Fibroblast of gingiva (primary cell): ENCODE measurements at places on chromosomes 6 and 20.

GRCh38 chr20:32762754-32763201 lies 593 bp downstream of the DNMT3B start:
- DNase-seq = no peak

- DNase-seq = no peak
Measured at GRCh38 chr6:80640176-80640575, 533.7 kb downstream of the BCKDHB start.

GRCh38 chr6:134766497-134766896 lies 183.4 kb downstream of the ALDH8A1 start:
- DNase-seq = no peak

GRCh38 chr6:167455371-167455770 lies 130.5 kb downstream of the TTLL2 start:
- no peak for DNase-seq

DNA sequence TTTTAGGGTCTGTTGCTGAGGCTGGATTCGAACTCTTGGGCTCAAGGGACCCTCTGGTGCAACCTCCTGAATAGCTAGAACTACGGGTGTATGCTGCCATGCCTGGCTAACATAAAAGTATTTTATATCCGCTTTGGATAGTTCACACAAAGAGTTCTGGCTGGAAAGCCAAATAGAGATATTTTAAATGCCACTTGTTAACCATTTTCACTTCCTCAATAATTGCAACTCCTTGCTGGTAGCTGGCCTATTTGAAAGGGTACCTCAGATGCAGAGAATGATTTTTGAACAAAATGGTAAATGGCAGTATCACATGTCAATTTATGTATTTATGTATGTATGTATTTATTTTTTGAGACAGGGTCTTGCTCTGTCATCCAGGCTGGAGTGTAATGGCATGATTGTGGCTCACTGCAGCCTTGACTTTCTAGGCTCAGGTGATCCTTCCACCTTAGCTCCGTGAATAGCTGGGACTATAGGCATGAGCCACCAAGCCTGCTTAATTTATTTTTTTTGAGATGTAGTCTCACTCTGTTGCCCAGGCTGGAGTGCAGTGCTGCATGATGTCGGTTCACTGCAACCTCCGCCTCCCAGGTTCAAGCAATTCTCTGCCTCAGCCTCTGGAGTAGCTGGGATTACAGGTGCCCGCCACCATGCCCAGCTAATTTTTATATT lies 12.9 kb upstream of the JARID2 start:
- DNase-seq = no peak

DNA sequence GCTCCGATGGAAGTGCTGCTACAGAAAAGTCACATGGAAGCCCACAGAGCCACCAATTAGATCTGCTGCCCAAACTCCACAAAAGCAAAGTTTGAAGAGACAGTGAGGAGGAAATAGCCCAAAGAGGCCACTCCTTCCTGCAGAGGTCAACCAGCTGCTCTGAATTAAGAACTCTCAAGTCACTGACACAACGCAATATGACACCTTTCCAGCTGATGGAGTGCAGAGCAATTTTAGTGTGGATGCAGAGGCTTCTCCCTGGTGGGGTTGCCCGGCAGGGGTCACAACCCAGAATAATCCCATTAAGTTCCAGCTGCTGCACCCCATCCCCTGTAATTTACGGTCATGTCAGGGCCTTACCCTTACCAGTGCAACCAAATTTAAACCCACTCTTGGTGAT lies 361.9 kb upstream of the JARID2 start:
- DNase-seq = peak; percentile 69

- DNase-seq = no peak
Measured at GRCh38 chr6:37738216-37738615, 40.5 kb upstream of the MDGA1 start.

GRCh38 chr6:40996591-40997233 lies 42.3 kb downstream of the UNC5CL start:
- no peak for DNase-seq
